ENCODE measurements at places on chromosomes 2 and 18. TPM values are rescaled to one million over a fixed set of nuclear protein-coding genes. Genes with fewer than 3 reads are reported as not detected.

The MC4R gene
- total RNA-seq = not detected

- no peaks in the 10 kb centered on the region for H3K36me3 ChIP-seq
- no peak overlapping the region for H3K4me3 ChIP-seq
- no peak for DNase-seq
- H3K27ac ChIP-seq = no peak overlapping the region
- H3K4me1 ChIP-seq = no peaks in the 10 kb centered on the region
- H3K27me3 ChIP-seq = no peaks in the 10 kb centered on the region
Measured at GRCh38 chr2:122307763-122308162, 552.3 kb downstream of the TSN start.

The CD8A gene
- total RNA-seq = not detected

The GALR1 gene
- not detected for total RNA-seq

- DNase-seq = no peak
- no peak overlapping the region for H3K27ac ChIP-seq
- no peak overlapping the region for H3K4me3 ChIP-seq
- H3K4me1 ChIP-seq = no peaks in the 10 kb centered on the region
- no peaks in the 10 kb centered on the region for H3K27me3 ChIP-seq
- no peaks in the 10 kb centered on the region for H3K36me3 ChIP-seq
Measured at GRCh38 chr18:63534615-63535014, 7.6 kb upstream of the SERPINB12 start.

The OTOF gene
- total RNA-seq = 0.07 TPM

The PAX8 gene
- total RNA-seq = 0.90 TPM

GRCh38 chr2:231660860-231661259, 47.5 kb upstream of the PTMA start:
- no peak overlapping the region for H3K27ac ChIP-seq
- DNase-seq = no peak
- no peaks in the 10 kb centered on the region for H3K27me3 ChIP-seq
- no peak overlapping the region for H3K4me3 ChIP-seq
- H3K4me1 ChIP-seq = peaks cover 38% of the 10 kb centered on the region

The YES1 gene
- total RNA-seq = not detected

- DNase-seq = no peak
- no peaks in the 10 kb centered on the region for H3K4me1 ChIP-seq
- H3K4me3 ChIP-seq = no peak overlapping the region
- H3K27me3 ChIP-seq = no peaks in the 10 kb centered on the region
Measured at GRCh38 chr2:136693966-136694365, 71.4 kb upstream of the THSD7B start.

- no peak overlapping the region for H3K4me3 ChIP-seq
- no peaks in the 10 kb centered on the region for H3K27me3 ChIP-seq
- no peak for DNase-seq
- H3K4me1 ChIP-seq = no peaks in the 10 kb centered on the region
- H3K36me3 ChIP-seq = no peaks in the 10 kb centered on the region
Measured at GRCh38 chr2:75375646-75376582, 176.6 kb upstream of the TACR1 start.

- no peaks in the 10 kb centered on the region for H3K36me3 ChIP-seq
- H3K27ac ChIP-seq = no peak overlapping the region
- DNase-seq = no peak
- no peaks in the 10 kb centered on the region for H3K4me1 ChIP-seq
- no peak overlapping the region for H3K4me3 ChIP-seq
Measured at GRCh38 chr18:2478662-2479061, 92.6 kb downstream of the METTL4 start.

The TDRD15 gene
- not detected for total RNA-seq

- no peaks in the 10 kb centered on the region for H3K27me3 ChIP-seq
- peaks cover 96% of the 10 kb centered on the region for H3K4me1 ChIP-seq
- H3K36me3 ChIP-seq = peaks cover 47% of the 10 kb centered on the region
Measured at GRCh38 chr18:35484034-35484433, 13.7 kb downstream of the INO80C start.

- H3K27me3 ChIP-seq = no peaks in the 10 kb centered on the region
- H3K4me3 ChIP-seq = no peak overlapping the region
- no peaks in the 10 kb centered on the region for H3K4me1 ChIP-seq
- DNase-seq = no peak
- H3K27ac ChIP-seq = no peak overlapping the region
Measured at GRCh38 chr18:76232779-76233178, 262.3 kb downstream of the ZNF516 start.

The IL1F10 gene
- total RNA-seq = not detected

DNA sequence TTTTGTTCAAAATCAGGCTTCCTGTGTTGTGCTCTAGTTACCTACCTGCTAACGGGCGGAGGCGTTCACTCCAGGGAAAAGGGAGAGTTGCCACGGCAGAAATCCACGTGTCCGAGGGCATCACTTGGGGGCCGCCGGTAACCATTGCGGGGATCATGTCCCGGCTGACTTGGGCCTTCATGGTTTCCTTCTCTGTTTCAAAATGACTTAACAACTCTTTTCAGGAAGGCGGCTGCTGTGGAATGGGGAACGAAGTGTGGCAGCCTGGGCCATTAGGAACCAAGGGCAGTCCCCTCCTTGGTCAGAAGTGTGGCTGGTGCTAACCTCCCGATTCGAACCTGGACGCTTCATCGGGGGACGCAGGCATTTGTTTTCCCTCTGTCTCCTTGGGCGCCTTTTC, 56.8 kb downstream of the INPP5D start:
- no peak for DNase-seq
- peaks cover 8% of the 10 kb centered on the region for H3K36me3 ChIP-seq
- no peaks in the 10 kb centered on the region for H3K27me3 ChIP-seq
- no peak overlapping the region for H3K4me3 ChIP-seq
- H3K4me1 ChIP-seq = peaks cover 13% of the 10 kb centered on the region

- no peak overlapping the region for H3K27ac ChIP-seq
- H3K36me3 ChIP-seq = no peaks in the 10 kb centered on the region
- no peak overlapping the region for H3K4me3 ChIP-seq
- H3K4me1 ChIP-seq = no peaks in the 10 kb centered on the region
- no peak for DNase-seq
Measured at GRCh38 chr2:37468170-37468569, 123.7 kb downstream of the QPCT start.

GRCh38 chr2:7363906-7364305, 446.7 kb downstream of the RNF144A start:
- no peak overlapping the region for H3K4me3 ChIP-seq
- H3K27ac ChIP-seq = no peak overlapping the region
- no peaks in the 10 kb centered on the region for H3K36me3 ChIP-seq
- no peaks in the 10 kb centered on the region for H3K4me1 ChIP-seq
- DNase-seq = peak; percentile 61

GRCh38 chr18:45761512-45762114, 37.6 kb downstream of the SLC14A1 start:
- DNase-seq = peak; percentile 95
- peak overlapping the region; percentile 22 for H3K4me3 ChIP-seq
- H3K27ac ChIP-seq = peak overlapping the region; percentile 98
- no peaks in the 10 kb centered on the region for H3K36me3 ChIP-seq
- H3K27me3 ChIP-seq = no peaks in the 10 kb centered on the region

- no peak overlapping the region for H3K27ac ChIP-seq
- no peaks in the 10 kb centered on the region for H3K36me3 ChIP-seq
- peaks cover 27% of the 10 kb centered on the region for H3K4me1 ChIP-seq
- no peaks in the 10 kb centered on the region for H3K27me3 ChIP-seq
Measured at GRCh38 chr18:5309888-5310470, 14.5 kb upstream of the ZBTB14 start.

DNA sequence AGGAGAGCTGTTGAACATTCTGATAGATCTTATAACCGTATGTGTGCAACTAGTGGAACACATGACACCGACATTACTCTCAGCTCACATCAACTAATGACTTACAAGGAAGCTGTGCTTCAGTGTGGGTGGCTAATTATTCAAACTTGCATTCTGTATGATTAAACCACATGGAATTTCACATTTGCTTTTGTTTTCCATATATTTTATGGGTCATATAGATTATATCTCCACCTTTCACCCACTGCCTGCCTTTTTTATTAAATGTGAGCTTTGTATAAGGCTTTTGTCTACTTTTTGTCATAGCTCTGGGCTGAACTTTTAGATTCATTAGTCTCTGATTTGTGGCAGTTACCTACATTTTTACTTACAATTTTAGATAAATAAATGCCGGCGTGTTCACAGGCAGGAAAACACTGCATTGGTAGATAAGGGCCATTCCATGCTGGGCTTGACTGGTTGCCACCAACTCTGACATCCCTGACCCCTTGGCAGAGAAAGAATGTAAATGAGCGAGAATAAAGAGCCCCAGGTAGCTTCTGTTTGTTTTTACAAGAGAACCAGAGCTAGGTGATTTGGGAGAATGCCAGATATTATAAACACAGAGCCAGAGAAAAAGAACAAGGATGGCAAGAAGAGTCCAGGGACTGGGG, 35.7 kb downstream of the LYPD6 start:
- no peaks in the 10 kb centered on the region for H3K36me3 ChIP-seq
- no peaks in the 10 kb centered on the region for H3K27me3 ChIP-seq
- no peak overlapping the region for H3K27ac ChIP-seq
- H3K4me1 ChIP-seq = no peaks in the 10 kb centered on the region
- no peak overlapping the region for H3K4me3 ChIP-seq
- DNase-seq = no peak

GRCh38 chr2:227177592-227178336, 13.3 kb downstream of the COL4A3 start:
- no peak overlapping the region for H3K27ac ChIP-seq
- DNase-seq = no peak
- no peaks in the 10 kb centered on the region for H3K4me1 ChIP-seq
- no peaks in the 10 kb centered on the region for H3K27me3 ChIP-seq

DNA sequence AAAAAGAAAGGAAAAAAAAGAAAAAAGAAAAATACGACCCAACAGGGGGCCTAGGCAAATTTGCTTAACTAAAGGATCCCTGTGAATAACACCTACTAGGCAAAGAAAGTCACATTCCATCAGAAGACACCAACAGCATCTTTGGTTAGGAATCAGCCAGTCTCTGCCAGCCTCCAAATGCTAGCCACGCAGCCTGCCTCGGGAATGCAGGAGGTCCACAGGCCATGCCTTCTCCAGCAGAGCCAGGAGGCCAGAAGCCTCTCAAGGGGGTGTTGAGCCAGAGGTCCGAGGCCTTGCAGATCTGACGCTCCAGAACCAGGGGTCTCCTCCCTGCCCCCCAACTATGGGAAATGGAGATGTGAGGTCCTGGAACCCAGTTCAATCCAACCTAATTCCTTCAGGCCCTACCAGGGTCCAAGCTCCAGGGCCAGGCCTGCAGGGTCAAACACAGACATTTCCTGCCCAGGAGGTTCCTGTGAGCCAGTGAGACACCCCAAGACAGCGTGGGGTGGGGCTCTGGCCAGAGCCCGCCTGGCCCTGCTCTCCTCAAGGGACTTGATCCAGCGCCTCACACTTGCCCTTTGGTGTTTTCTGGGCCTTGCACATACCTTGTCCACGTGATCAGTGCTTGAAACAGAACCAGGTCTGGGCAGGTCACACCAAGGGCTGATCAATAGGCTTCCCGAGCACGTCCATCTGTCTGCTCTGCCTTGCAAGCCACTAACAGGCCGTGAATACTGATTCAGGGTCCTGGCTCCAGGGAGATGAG, 289.6 kb upstream of the ID2 start:
- H3K27ac ChIP-seq = no peak overlapping the region
- H3K36me3 ChIP-seq = no peaks in the 10 kb centered on the region
- no peaks in the 10 kb centered on the region for H3K27me3 ChIP-seq
- DNase-seq = no peak
- no peak overlapping the region for H3K4me3 ChIP-seq

DNA sequence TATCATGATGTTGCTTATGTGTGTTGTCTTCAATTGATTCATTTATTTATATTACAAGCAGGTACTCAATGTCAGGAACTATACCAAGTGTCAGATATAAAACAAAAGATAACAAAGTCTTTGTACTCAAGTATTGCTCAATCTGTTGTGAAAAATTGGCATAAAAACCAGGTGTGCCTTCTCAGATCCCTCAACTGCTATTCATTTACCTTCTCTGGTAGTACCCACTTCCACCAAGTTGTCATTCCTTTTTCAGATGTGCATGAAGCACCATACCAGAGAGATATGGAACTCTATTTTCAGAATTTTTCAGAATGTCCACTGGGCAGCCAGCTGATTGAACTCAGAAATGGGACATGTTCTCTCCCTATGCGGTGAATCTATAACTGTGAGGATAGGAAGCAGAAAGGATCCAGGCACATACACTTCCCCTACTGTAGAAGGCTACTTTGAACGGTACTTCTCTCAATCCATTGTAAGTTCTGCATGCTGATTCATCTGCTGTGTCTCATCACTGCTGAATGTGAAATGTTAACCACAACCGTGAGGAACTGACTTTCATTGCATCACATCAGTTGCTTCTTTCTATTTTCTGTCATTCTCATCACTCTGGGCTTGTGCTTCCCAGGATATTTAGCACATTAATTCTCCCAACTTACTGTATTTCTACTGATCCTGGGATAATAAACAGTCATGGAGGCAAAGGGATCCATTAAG, 1621.3 kb downstream of the SUCLG1 start:
- no peak overlapping the region for H3K4me3 ChIP-seq
- H3K36me3 ChIP-seq = no peaks in the 10 kb centered on the region
- H3K27ac ChIP-seq = no peak overlapping the region
- H3K27me3 ChIP-seq = no peaks in the 10 kb centered on the region
- no peaks in the 10 kb centered on the region for H3K4me1 ChIP-seq

DNA sequence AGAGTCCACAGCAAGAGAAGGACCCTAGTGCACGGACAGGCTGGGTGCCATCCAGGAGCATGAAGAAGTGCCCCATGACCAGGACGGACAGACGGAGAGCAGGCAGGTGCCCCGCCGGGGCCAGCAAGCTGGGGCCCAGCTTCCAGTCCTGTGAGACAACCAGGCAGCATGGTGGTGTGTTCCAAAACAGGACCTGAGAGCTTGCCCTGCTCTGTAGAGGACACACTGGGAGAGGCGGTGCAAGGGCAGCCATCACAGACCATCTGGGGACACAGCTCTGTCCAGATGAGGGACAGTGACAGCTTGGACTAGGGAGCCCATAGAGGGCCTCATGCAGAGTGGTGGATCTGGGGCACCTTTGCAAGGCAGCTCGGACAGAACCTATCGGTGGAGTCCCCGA, 279.8 kb downstream of the EIPR1 start:
- no peaks in the 10 kb centered on the region for H3K36me3 ChIP-seq
- no peak for DNase-seq
- no peak overlapping the region for H3K4me3 ChIP-seq
- H3K27ac ChIP-seq = no peak overlapping the region
- H3K27me3 ChIP-seq = no peaks in the 10 kb centered on the region

DNA sequence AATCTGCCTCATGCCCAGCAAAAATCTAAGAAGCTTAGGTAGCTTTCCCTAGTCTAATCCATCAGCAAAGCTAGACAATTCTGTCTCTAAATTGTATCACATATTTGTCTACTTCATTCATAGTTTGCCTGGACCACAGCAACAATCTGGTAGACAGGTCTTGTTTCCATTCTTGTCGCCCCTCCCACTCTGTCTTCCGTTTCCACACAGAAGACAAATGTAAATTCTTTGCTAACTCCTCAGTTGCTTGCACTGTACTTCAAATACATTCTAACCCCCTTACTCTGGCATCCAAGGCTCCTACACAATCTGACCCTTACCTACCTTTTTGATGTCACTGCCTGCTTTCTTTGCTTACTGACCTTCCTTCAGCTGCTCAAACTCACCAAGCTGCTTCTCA, 40.1 kb downstream of the THUMPD2 start:
- DNase-seq = no peak
- peaks cover 42% of the 10 kb centered on the region for H3K36me3 ChIP-seq
- no peak overlapping the region for H3K4me3 ChIP-seq
- H3K27me3 ChIP-seq = no peaks in the 10 kb centered on the region

The TMEM163 gene
- total RNA-seq = 4.7 TPM

Measured in Karpas-422 (cell line).